ENCODE measurements at places on chromosomes 12 and 14. TPM values are rescaled to one million over a fixed set of nuclear protein-coding genes. Genes with fewer than 3 reads are reported as not detected.

GRCh38 chr14:78302841-78303240 is 132.7 kb downstream of the NRXN3 start:
- no peak for DNase-seq

- no peak for DNase-seq
These were observed 285.7 kb downstream of the RMST start for GRCh38 chr12:97748298-97748697.

GRCh38 chr14:63993992-63994391 is 141.2 kb downstream of the SYNE2 start:
- DNase-seq = no peak

- DNase-seq = no peak
These were observed 1.6 kb downstream of the LTB4R start for GRCh38 chr14:24312736-24313507.

DNA sequence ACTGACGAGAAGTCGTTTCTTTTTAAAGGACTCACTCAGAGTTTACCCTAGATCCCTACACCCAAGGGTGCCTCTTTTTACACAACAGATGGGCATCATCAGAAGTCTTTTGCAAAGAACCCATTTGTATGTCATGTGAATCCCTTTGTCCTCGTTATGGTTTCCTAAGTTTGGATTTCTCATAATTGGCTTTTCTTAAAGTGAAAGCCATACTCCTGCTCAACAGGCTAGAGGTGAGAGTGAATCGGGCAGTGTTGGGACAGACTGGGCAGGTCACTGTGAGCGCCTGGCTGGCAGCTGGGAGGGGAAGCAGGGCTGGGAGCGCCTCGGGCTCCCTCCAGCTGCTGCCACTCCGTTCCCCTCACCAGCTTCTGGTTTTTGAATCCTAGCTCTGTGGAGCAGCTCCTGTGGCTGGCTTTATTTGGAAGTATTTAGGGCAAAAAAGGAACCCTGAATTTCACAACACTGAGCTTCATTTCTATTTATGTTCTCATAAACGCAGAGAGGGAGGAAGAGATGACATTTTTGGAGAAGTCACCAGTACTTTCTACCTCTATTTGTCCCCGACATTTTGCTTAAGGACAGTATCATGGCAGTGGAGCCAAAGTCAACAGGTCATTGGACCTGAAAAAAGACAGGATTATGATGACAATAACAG is 63.8 kb upstream of the ACTN1 start:
- no peak for DNase-seq

The CLEC6A gene
- total RNA-seq = not detected

The PCED1B gene
- 9.5 TPM for total RNA-seq

DNA sequence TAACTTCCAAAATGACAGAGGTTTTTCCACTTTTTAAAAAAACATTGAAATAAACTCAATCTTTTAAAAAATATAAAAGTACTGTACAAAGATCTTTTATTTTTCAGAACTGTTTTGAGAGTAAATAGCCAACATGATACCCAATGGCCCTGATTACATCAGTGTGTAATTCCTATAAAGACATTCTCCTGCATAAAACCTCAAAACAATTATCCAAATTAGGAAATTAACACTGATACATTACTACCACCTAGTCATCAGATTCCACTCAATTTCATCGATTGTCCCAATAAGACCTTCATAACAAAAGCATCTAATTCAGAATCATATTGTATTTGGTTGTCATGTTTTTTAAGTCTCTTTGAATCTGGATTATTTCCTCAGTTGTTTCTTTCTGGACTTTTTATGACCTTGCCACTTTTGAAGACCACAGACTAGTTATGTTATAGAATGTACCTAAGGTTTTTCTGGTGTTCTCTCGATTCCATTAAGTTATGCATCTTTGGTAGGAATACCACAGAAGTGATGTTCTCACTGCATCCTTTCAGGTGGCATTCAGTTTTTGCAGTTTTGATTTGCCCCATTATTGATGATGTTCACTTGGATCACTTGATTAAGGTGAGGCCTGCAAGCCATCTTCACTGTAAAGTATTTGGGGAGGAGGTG is 4.0 kb upstream of the YEATS4 start:
- no peak for DNase-seq

The PAX9 gene
- total RNA-seq = not detected

- no peak for DNase-seq
These were observed 133.1 kb downstream of the TMEM30B start for GRCh38 chr14:61147831-61148549.

- DNase-seq = no peak
These were observed 25.9 kb downstream of the DUSP6 start for GRCh38 chr12:89326239-89327040.

GRCh38 chr14:49314737-49315136 is 271.4 kb downstream of the RPS29 start:
- DNase-seq = no peak

Data from G401 (cell line).